ENCODE measurements at places on chromosomes 7 and 10.

DNA sequence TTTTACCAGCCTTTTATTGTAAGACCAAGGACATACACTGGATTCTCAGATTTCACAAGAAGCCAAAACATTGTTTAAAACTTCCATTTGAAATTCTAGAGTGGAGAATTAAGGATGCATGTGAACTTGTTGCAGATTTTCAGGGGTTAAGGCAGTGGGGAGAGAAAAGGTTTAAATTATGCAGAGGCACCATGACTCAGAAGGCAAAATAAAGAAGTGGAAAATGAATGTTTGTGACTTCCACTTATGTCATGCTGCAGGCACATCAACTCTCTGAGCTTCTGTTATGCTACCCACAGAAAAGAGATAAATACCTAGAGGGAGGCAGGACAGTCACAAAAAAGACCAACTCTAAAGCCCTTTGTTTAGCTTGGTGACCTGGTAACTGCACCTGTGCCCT is 84.4 kb upstream of the BET1 start:
- peak; percentile 18 for DNase-seq

- DNase-seq = no peak
These were observed at the start of gene ADGRA1 for GRCh38 chr10:133087679-133088178. ADGRA1 (plus strand) TSS chr10:133087924; CDS start chr10:133088910, 986 bp downstream.

DNA sequence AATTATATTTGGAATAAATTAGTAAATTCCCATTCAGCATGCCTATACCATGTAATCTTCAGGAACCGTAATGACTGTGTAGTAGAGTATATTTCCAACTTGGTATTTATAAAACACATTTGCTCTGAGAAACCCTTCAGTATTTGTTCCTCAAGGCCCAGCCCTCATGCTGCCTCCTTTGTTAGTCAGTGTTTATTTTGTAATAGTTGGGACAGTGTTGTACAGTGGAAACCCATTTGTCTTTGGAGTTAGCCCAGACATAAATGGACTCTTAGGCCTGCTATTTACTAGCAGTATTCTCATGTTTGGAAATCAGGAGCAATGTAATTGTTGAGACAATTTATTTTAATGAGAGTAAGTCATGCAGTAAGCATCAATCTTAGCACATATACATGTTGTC is 686.9 kb downstream of the AUTS2 start:
- no peak for DNase-seq

- no peak for DNase-seq
These were observed 12.2 kb downstream of the ZNF117 start for GRCh38 chr7:64978497-64979203.

DNA sequence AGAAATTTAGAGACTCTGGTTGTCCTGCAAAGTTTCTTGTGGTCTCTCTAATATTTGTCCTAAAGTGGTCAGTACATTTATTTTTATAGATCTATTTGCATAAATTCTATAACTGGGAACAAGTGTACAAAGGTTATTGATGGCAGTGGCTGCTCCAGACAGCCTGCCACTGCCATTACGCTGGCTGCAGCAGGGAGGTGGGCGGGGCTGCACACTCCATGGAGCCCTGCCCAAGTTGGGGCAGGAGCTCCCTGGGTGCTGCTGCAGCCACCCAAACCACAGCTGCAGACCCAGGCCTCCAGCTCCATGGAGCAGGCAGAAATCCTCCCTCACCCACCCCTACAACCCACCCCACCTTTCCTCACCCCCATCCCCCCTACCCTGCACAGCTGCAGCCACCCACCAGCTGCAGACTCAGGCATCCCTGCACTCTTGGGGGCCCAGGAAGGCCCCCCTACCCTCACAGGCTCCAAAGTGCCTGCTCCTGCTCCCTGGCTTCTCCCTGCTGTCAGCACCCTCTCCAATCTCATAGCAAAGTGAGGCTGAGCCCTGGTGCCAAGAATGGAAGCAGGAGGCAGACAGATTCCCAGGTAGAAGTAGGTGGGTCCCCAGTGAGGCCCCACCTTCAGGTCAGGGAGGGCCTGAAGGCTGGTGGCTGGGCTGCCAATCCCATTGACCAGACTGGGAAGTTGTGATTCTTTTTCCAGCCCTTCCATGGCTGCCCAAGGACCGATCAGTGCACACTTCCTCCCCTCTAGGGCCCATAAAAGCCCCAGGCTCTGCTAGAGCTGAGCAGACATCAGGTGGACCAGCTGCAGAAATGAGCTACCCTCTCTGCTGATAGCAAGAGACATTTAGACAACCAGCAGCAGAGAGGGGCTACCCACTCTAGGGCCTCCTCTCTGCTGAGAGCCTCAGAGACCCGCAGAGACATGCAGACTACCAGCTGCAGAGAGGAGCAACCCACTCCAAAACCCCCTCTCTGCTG is 4.8 kb upstream of the CYP3A43 start:
- DNase-seq = no peak

- peak; percentile 2 for DNase-seq
These were observed 495.4 kb upstream of the POM121L12 start for GRCh38 chr7:52540041-52540440.

DNA sequence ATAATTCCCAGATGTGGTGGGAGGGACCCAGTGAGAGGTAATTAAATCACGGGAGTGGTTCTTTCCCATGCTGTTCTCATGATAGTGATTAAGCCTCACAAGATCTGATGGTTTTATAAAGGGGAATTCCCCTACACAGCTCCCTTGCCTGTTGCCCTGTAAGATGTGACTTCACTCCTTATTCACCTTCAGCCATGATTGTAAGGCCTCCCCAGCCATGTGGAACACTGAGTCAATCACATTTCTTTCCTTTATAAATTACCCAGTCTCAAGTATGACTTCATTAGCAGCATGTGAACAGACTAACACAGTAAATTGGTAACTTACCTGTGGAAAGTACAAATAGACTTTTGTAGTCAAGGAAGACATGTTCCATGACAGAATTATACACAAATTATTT is 55.2 kb downstream of the ZNF716 start:
- no peak for DNase-seq

DNA sequence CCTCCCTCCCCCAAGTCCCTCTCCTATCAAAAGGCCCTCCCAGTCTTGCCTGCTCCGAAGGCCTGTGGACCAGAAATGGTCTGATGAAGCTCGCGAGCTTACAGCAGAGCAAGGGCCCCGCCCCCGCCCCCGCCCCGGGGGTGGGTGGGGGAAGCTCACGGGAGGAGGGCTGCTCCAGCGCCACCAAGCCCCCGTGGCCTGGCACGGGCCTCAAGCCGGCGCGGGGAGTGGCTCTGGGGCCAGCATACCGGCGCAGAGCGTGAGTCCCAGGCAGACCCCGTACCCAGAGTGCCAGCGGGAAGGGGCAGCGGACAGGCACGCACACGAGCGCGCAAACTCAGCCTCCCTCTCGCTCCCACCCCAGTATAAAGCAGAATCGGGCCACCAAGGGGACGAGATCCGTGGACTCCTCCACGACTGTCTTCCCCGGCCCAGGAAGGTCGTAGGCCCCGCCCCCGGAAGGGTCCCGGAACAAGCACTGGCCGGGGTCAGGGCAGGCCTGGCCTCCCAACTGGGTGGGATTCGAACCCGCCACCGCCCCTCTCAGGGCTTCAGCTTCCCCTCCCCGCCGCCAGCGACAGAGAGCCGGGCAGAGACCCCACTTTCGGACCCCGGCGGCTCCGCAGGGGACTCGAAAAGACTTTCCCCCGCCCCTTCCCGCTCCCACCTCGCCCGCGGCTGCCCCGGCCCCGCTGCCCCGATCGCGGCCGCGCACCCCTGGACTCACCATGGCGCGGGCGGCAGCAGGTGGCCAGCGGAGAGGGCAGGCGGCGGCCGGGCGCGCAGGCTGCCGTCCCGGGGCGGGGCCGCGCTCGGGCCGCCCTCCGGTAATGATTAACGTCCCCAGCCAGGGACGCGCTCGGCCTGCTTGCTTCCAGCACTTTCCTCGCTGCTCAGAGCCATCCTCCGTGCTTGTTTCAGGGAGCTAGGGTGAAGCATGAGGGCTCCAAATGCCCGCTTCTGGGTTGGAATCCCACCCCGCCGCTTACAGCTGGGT is at the start of gene PCBD1:
Gene PCBD1 (minus strand): TSS at position 762 of the 997 bp plus-strand sequence. CDS start 32 bp downstream, at position 730.
- peak; percentile 83 for DNase-seq

- DNase-seq = no peak
These were observed 146.5 kb downstream of the GLRX3 start for GRCh38 chr10:130282492-130283218.

DNA sequence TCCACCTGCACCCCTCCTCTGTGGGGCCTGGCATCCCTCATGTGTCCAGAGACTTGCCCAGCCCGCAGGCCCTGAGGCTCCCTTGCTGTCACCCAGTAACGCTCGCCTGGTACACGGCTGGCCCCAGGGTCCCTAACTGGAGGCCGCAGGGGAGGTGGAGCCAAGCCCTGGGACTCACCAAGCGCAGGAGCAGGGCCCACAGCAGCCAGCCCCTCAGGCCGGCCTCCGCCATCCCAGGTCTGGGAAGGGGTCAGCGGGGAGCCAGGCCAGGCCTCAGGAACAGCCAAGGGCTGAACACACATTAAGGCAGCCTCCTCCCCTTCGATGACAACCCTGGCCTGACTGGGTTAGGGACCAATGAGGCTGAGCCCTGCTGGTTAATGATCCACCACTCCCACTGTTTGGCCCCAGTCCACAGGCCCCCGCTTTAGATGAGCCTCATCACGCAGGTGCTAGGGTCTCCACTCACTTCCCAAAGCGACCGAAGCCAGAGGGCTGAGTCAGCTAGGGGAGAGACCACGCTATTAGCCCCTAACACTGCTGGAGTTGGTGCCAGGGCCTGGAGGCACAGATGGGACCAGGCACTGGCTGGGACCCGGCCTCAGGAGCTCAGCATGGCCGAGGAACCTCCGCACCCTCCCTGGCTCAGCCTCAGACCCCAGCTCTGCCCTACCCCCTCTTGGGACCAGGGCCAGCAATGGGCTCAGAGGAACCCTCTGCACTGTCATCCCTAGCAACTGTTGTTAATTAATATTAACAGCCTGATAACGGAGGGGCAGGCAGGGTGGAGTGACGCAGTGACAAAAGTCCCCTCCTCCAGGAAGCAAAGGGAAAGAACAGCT is at the start of gene NPC1L1:
Gene NPC1L1 (minus strand): TSS at position 303 of the 842 bp plus-strand sequence. CDS start 71 bp downstream, at position 232.
- no peak for DNase-seq

- DNase-seq = no peak
These were observed 91.1 kb downstream of the COL13A1 start for GRCh38 chr10:69892816-69893215.

GRCh38 chr10:13593535-13593934 is 6.8 kb downstream of the PRPF18 start:
- DNase-seq = peak; percentile 78

DNA sequence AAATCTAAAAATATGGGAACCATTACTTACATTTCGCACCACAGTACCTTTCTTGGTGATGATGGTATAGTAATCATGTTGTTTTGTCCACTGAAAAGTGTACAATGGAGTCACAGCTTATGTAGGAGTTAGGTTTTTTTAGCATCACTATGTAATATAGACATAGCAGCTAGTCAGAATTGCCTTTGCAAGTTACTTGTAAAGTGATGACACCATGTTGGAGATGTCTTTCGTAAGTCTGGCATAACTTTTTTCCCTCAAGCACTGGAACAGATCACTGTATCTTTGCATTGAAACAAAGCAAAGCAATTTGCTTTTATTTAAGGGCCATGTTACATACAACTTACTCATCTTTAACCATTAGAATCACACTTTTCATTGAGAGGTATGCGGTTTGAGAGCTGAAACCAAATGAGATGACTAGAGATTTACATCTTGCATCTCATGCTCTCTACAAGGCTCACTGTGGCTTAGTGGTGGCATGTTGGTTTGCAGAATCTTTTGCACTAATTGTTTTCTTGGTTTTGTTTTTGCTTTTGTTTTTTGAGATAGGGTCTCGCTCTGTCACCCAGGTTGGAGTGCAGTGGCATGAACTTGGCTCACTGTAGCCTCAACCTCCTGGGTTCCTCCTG is 18.3 kb downstream of the UBN2 start:
- no peak for DNase-seq

GRCh38 chr7:34069676-34070075 is 164.3 kb downstream of the BMPER start:
- DNase-seq = no peak

DNA sequence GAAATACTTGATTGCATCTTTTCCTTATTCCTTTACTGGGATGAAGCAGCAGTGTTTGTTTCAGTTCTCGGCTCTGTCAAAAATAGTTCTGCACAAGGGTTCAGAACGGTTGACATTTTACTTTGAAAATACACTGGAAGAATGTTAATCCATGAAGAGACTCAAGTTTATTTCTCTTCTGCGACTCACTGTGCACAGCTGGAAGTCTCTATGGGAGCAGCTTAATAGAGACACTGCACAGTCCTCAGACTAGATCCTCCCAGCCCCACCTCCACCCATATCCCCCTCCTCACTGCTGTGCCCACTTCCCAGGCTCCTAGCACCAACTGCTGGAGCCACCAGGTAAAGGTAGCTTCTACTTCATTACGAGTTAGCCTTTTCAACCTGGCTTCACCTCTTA is 517.8 kb downstream of the GRID1 start:
- no peak for DNase-seq

DNA sequence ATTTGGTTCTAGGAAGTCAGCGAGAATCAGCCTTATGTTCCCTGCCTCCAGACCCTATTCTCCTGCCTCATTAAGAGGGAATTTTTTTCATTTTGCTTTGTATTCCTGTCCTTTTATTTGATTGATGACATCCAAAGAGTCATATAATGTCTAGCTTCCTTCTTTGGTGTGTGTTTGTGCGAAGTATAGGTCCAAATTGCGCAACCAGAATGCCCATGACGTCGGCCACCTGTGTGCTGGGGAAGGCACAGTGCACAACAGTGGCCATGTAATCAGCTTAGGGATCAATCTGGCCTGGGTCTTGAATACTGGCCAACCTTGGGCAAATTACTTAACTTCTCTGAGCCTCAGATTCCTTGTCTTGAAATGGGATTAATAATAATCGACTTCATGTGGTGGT is 206.2 kb downstream of the VTI1A start:
- DNase-seq = no peak

DNA sequence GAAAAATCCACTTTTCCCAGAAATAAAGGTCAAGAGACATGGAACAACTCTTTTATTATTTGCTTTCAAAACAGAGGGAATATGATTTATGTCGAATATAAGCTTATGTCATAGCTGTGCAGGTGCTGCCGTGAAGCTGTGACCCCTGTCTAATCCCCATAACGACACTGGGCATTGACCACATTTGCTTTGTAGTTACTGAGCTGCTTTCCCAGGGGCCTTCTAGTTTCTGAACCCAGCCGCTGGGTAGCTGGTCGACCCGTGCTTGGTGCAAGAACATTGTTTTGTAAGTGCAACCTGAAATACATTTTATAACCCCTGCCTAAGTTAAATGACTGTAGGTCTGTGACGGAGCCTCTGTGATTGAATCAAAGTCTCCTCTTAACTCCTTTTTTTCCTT is 144.9 kb upstream of the HDAC9 start:
- no peak for DNase-seq

- DNase-seq = peak; percentile 47
These were observed 607.2 kb upstream of the MGMT start for GRCh38 chr10:128859738-128860386.

GRCh38 chr10:107733328-107734130 is 569.0 kb upstream of the SORCS1 start:
- peak; percentile 38 for DNase-seq

- DNase-seq = no peak
These were observed at the start of gene HIP1 for GRCh38 chr7:75738604-75738974. HIP1 (minus strand) TSS chr7:75738941; CDS start chr7:75738920, 21 bp downstream.

- DNase-seq = no peak
These were observed 76.8 kb downstream of the TFEC start for GRCh38 chr7:115953592-115954255.

- DNase-seq = no peak
These were observed 10.9 kb upstream of the IKZF1 start for GRCh38 chr7:50293509-50294179.
